ENCODE measurements at places on chromosomes 6 and 20.

- no peak for DNase-seq
Measured at GRCh38 chr6:122829456-122829855, 40.4 kb downstream of the SMPDL3A start.

DNA sequence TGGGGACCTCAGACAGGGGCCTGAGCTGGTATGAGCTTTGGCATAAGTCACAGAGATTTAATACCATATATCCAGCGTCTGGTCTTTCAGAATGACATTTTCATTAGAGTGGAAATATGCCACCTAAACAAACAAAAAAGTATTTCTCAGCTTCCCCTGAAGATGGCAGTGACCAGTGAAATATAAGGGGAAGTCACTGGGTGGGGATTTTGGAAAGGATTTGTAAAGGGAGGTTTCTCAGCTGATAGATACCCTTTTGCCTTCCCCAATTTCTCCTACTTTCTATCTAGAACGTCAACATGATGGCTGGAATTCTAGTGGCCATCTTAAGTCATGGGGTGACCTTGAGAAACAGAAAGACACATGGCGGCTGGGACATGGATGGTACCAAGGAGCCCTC lies 137.7 kb upstream of the LRFN2 start:
- DNase-seq: no peak

DNA sequence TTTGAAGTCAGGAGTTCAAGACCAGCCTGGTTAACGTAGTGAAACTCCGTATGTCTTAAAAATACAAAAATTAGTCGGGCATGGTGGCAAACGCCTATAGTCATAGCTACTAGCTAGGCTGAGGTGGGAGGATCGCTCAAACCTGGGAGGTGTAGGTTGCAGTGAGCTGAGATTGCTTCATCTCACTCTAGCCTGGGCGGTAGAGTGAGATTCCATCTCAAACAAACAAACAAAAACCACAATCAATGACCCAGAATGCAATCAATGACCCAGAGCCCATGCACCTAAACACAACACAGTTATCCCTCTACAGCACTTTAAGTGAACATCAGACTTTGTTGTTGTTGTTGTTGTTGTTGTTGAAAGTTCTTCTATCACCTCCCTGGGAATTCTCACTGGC lies 77.9 kb downstream of the MYB start:
- DNase-seq: no peak

GRCh38 chr6:156021746-156022396 lies 566.2 kb upstream of the NOX3 start:
- no peak for DNase-seq

DNA sequence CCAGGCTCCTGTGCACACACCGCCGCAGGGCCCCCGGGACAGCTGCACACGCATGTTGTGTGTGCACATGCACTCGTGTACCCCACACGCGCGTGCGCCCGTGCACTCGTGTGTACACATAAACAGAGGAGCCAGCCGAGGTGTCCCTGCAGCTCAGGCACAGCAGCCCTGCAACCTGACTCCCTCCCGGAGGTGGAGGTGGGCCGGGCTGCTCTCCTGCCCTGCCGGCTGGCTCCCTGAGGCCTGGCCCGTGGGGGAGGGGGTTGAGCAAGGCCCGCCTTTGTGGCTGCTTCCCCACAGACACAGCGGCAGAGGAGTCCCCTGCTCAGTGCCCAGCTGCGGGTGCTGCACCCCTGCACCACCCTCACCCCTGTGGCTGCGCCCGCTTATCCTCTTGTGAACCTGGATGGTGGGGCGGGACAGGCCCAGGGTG lies 624 bp downstream of the RBBP8NL start:
- no peak for DNase-seq

- no peak for DNase-seq
Measured at GRCh38 chr20:41717483-41717882, 99.3 kb upstream of the CHD6 start.

Measured in coronary artery (tissue), 2 donors.